Activated T-cell treated with anti-CD3 and anti-CD28 coated beads, Interleukin-2, amount 50 U/mL, for 24 hours (primary cell): ENCODE measurements at places on chromosomes 6 and 20.

DNA sequence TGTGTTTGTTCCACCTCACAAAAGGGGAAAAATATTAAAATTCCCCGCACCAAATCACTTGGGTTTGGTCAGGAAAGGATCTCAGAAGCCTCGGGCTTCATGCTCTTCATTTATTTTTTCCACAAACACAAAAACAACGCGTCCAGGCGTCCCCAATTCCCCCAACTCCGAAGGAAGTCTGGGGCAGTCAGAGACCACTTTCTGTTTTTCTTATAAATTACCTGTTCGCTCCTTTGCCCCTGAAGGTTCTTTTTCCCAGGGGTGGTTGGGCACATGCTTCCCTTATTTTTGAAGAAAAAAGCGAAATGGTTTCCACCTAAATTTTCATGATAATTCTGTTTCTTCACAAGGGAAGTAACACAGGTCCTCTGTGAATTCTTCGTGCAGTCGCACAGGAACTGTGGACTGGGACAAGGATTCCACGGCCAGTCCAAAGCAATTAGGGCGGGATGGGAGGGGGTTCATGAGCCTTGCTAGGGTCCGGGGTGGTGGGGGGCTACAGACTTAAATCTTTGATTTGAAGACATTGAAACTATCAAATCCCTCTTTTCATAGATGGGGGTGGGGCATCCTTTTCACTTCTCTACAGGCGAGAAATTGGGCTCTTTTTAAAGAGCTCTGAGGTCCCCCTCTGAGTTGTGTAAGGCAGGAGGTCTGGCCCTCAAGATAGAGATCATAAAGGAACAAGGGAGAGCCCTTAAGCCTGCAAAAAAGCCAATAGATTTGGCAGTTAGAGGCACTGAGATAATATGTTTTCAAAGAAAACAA, 30.5 kb upstream of the HFE start:
- peak; percentile 64 for DNase-seq

GRCh38 chr20:14453259-14453658, 115.8 kb upstream of the FLRT3 start:
- no peak for DNase-seq

DNA sequence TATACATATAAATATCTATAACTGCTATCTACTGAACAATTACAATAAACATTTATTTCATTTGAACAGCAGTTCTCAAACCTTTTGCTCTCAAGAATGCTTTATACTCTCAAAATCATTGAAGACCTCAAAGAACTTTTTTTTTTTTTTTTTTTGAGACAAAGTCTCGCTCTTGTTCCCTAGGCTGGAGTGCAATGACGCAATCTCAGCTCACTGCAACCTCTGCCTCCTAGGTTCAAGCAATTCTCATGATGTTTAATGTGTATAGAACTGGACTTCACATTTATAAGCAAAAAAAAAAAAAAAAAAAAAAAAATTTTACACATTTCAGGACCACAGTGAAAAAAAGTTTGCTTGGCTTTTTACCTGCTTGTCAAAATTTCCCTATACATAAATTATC, 11.7 kb downstream of the UBE2V1 start:
- DNase-seq: no peak

GRCh38 chr6:14207448-14207847, 89.9 kb downstream of the CD83 start:
- no peak for DNase-seq

GRCh38 chr6:166382500-166382932, 224 bp downstream of the MPC1 start:
- DNase-seq: no peak

GRCh38 chr6:107652526-107653182, 162.7 kb downstream of the SOBP start:
- DNase-seq: no peak

DNA sequence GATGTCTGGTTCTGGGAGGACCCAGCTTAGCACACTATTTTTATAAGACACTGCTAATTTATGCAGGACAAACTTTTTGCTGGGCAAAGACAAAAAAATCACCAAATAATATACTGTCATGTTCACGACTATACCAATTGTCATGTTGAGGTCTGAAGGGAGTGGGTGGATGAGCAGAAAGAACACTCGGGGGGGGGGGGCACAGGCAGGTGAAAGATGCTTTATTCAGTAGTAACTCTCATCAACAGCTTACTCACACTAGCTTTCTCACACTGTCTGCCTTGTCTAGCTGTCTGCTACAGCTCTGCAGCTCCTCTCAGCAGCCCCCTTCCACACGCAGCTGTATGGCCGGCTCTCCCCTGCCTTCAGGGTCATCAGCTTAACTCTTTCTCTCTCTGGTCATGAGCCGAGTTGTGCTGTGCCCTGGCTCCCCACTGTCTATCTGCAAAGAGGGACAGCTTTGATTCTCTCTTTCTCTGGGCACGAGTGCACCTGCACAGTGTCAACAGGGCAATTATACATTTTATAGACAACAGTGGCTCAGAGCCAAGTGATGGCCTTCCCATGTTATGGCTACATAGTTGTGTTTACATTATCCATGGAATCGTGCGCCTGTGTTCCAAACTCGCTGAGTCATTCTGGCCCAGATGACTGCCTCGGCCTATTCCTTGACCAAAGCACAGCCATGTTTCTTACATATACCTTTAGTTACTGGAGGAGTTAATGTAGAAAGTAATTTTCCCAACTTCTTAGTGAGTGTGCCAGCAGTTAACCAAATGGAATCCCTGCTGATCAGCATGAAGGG, 187.7 kb upstream of the PRSS16 start:
- DNase-seq: no peak

DNA sequence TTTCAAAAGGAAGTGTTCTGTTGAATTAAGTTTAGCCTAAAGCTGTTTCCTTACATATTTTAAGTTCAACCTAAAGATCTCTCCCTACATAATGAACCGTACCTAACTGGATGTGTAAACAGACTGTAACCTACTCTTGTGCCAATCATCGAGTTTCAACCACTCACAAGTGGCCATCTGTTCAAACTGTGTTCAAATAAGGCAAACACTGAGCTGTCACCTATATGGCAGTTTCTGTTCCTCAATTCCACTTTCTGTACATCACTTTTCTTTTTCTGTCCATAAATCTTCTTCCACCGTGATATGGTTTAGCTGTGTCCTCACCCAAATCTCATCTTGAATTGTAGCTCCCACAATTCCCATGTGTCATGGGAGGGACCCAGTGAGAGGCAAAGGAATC, 428.6 kb downstream of the HACE1 start:
- no peak for DNase-seq

DNA sequence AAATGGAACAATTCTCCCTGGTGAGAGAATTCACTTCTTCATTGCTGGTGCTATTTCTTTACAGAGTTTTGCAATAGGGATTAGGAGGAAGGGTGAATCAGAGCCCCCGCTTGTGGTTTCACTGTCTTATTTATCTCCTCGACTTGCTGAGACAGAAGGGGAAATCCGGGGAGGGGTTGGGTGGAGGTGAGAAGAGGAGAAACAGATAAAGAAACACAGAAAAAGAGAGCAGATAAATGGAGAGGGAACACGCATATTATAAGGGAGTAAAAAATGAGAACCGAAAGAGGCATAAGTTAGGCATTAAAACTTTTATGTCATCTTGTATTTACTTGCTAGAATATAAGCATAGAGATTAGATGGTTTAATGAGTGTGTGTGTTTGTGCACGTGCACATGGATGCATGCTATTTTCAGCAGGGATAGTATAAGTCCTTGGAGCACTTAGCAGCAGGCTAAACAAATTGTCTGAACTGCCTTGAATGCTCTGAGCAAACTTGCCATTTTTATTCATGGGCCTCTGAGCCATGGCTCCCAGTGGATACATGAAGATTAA, 105.0 kb downstream of the OLIG3 start:
- DNase-seq: peak; percentile 65

DNA sequence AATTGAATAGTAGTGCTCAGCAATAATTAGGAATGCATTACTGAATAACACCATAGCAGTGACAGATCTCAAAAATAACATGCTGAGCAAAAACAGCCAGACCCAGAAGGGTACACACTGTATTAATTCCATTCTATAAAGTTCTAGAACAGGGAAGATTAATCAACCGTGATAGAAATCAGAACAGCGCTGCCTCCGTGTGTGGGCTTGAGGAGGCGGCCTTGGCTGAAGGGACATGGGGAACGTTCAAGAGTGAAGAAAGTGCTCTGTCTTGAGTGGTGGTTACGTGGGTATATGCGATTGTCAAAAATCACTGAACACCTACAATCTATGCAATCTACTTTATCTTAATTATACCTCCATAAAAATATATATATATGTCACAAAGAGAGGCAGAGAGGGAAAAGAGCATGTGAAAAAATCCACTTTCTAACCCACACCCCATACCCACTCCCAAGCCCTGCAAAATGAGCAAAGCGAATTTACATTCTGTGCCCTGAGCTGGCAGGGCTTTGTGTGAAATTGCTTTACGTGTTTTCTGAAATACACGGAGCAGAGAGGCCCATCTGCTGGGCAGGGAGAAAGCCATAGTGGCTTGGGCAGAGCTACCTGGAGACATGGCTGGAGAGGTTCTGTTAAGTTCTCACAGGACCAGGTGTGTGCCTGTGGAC, 74.4 kb downstream of the NFATC2 start:
- no peak for DNase-seq

DNA sequence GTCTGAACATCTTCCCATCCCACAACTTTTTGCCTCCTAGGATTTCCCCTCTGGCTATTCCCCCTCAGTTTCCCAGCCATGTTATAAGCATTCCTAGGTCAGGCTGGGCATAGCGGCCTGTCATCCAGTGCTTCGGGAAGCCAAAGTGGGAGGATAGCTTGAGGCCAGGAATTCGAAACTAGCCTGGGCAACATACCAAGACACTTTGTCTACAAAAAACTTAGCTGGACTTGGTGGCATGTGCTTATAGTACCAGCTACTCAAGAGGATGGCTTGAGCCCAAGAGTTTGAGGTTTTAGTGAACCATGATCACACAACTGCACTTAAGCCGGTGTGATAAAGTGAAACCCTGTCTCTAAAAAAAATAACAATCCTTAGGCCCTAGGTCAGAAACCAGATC, 447.4 kb downstream of the KIF16B start:
- DNase-seq: no peak

GRCh38 chr6:16392010-16392409, 153.6 kb downstream of the GMPR start:
- DNase-seq: no peak

DNA sequence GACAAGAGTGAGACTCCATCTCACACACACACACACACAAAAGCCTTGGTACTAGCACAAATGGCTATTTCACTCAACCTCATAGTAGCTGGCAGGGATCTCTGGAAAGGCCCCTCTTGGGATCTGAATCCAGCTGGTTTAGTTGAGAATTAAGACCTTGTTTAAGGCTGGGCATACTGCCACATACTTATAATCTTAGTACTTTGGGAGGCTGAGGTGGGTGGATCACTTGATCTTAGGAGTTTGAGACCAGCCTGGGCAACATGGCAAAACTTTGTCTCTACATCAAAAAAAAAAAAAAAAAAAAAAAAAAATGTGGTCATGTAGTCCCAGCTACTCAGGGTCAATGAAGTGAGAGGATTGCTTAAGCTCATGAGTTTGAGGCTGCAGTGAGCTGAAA, 628.3 kb downstream of the MMUT start:
- DNase-seq: no peak

GRCh38 chr6:30744054-30744805, at the start of gene IER3:
Gene IER3 (minus strand): TSS chr6:30744547. CDS start chr6:30744518, 29 bp downstream.
- peak; percentile 94 for DNase-seq

GRCh38 chr20:50298554-50299324, 108.1 kb downstream of the CEBPB start:
- no peak for DNase-seq

GRCh38 chr6:90271831-90272230, 24.8 kb downstream of the BACH2 start:
- no peak for DNase-seq

- DNase-seq: no peak
Measured at GRCh38 chr6:116210750-116211425, 43.0 kb downstream of the TSPYL4 start.

- DNase-seq: no peak
Measured at GRCh38 chr6:21537637-21538036, 55.9 kb upstream of the SOX4 start.

- DNase-seq: no peak
Measured at GRCh38 chr6:30988209-30988825, 4.8 kb downstream of the MUC21 start.

- DNase-seq: no peak
Measured at GRCh38 chr6:138817799-138818198, 21.9 kb downstream of the ECT2L start.

DNA sequence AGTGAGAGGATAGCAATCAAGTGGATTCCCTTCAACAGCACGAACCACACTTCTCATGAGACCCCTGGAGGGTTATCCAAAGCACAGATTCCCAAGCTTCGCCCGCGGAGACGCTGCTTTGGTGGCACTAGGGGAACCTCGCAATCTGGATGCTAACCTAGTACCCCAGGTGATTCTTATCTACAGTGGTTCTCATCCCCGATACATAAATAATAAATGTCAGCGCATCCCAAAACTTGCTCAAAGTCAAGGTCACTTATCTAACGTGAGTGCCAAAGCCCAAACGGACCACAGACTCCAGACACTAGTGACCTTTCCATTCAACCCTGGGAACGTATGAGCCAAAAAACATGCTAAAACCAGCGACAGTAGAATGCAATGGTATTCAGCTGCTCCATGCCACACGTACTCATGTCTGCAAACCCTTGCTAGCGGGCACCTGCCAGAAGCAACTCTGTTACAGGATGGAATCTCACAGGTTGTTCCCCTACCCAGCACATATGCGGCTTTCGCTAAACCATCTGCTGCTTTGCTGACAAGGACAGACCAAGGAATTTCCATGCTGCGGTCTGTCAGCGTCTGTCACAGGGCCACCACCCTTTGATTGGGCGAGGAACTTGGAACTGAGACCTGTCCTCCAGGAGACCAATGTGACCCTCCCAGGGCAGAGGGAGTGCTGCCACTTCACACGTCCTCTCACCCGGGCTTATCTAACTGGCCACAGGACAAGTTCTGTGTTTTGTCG, 16.8 kb downstream of the MYLK4 start:
- DNase-seq: no peak

- DNase-seq: no peak
Measured at GRCh38 chr6:108497883-108498282, 62.8 kb upstream of the FOXO3 start.

- DNase-seq: no peak
Measured at GRCh38 chr6:26519359-26519758, 18.8 kb upstream of the HMGN4 start.

DNA sequence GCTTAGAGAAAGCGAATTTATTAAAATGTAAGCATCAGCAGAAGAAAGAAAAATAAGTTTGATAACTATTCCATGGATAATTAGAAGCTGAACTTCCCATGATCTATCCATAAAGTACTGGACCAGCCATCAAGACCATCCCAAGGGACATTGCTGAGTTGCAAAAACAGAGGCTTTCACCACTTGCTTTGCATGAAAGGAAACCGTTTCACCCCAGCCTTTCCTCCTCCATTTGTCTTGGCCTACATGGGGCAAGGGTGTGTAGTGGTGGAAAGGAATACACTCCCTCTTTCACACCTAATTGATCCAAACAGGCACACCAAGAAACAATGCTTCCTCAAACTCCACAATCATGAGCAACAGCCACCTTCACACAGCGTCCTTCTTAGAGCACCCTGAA, 10.4 kb downstream of the HIVEP2 start:
- DNase-seq: no peak

GRCh38 chr6:98724537-98724936, 109.8 kb upstream of the POU3F2 start:
- DNase-seq: no peak
